ENCODE measurements at places on chromosomes 12 and 14.

GRCh38 chr14:73264080-73264884, 27.0 kb downstream of the PAPLN start:
- no peak for DNase-seq

DNA sequence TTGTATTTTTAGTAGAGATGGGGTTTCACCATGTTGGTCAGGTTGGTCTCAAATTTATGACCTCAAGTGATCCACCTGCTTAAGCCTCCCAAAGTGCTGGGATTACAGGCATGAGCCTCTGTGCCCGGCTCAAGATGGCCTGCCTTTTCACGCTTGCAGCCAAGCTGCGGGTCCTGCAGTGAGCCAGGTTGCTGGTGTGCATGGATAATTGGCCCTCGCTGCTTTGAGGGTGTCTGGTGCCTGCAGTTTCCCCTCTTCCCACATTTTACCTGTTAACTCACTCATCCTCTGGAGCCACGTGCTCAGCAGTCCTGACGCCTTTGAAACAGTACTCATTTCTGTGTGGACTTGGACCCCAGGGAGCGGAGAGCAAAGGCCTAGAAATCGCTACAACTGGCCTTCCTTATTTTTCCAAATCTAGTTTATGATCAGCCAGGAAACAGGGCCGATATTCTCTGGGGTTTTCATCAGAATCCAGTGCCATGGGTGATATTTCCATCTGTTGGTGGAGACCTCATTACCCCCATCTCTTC, 42.2 kb downstream of the TPCN1 start:
- no peak for DNase-seq

DNA sequence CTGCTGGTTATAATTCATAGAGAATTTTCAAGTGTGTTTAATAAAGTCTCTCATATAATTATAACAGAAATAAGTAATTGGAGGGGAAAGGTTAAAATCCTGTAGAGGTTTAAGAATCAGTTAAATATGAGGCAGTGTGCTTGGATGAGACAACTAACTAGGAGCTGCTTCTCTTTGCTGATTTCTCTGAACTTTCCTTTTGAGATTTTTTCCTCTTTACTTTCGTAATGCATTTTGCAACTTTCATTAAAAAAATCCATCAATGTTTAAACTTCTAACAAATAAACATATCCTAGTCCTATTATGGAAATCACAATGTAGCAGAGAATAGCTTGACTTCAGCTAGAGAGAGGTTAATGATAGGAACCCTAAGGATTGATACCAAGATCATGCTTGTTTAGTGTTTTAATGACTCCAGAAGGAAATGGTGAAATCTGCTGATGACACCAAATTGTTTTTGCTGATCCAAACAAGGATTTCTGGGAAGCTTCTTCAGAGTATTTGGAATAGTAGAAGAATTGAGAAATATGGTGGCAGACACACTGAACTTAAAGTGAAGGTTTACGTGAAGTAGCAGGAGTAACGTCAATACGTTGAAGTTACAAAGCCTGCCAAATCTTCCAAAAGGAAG, 122.6 kb downstream of the RAD51B start:
- DNase-seq, result no peak

DNA sequence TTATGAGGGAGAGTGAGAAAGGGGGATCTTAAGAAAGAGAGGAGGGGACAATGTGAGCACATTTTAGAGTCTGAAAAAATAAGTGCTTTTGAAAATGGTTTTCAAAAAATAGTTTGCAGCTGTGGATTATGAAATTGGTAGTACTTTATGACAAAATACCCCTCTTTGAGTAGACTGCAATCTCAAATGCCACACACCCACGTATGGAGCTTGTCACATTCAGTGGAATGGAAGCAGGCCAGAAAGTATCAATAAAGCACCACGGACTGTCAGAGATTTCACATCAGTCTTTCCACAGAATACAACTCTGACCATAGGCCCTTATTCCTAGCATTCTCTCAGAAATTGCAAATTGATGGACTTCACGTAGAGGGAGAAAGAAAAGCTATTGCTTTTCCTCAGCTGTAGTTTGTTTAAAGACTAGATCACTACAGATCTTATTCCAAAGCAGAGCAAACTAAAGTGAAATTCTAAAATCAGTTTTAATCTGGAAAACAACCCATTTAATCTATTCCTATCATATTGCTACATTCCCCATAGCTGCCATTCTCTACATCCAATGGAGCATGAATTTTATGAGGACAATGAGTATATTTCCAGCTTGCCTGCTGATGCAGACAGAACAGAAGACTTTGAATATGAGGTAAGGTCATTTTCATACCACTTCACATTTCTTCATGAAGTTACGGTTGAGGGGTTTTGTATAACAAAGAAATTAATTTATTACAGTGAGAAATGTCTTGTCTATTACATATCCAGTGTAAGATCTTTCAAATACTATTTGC, 321.3 kb downstream of the PDZRN4 start:
- DNase-seq, result no peak

- DNase-seq, result no peak
Measured at GRCh38 chr14:100866666-100867630, 36.6 kb downstream of the RTL1 start.

DNA sequence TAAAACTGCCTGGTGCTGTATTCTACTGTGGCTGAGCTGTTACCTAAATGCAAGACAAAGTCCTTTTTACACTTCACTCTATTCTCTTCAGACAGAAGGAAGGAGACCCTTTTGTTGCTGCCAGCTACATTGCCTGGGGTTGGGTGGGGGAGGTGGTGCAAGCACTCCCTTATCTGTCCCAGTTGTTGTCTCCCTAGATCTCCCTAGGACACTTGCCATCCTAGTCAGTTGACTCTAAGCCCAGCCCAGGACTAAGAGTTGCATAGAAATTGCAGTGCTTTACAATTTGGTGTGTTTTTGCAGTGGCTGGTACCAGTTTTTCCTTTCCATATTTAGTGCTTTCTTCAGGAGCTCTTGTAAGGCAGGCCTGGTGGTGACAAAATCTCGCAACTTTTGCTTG, 35.1 kb downstream of the SCYL2 start:
- DNase-seq, result no peak

DNA sequence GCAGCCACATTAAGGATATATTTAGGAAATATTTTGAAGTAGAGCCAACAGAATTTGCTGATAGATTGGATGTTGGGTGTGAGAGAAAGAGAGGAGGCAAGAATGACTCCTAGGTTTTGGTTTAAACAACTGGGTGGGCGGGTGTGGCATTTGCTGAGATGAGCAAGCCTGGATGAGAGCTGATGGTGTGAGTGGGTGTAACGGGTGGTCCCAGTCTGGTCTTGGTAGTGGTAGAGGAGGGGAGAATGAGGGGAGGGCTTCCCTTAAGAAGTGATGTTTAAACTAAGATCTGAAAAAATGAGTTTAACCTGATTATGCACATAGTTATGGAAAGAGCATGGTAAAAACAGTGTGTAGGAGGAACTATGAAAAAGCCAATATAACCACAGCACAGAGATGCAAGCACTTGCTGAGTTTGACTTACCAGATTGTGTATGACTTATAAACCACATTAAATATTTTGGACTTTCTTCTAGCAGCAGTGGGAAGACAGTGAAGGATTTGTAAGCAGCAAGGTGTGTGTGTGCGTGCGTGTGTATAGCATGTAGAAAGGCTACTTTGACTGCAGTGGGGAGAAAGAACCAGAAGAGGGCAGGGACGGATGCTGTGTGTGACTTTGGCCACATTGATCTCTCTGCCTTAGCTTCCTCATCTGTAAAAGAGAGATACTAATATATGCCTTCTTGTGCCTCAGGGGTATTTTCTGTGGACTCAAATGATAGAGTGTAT, 139.7 kb downstream of the PRIMA1 start:
- DNase-seq, result no peak

GRCh38 chr12:121443911-121444841, 44.3 kb downstream of the RNF34 start:
- DNase-seq, result no peak

- DNase-seq, result no peak
Measured at GRCh38 chr12:101539148-101539547, 55.6 kb upstream of the MYBPC1 start.

GRCh38 chr12:34601689-34602088, 579.4 kb downstream of the ALG10 start:
- no peak for DNase-seq

- peak; percentile 36 for DNase-seq
Measured at GRCh38 chr14:34331728-34332623, 130.1 kb downstream of the SPTSSA start.

DNA sequence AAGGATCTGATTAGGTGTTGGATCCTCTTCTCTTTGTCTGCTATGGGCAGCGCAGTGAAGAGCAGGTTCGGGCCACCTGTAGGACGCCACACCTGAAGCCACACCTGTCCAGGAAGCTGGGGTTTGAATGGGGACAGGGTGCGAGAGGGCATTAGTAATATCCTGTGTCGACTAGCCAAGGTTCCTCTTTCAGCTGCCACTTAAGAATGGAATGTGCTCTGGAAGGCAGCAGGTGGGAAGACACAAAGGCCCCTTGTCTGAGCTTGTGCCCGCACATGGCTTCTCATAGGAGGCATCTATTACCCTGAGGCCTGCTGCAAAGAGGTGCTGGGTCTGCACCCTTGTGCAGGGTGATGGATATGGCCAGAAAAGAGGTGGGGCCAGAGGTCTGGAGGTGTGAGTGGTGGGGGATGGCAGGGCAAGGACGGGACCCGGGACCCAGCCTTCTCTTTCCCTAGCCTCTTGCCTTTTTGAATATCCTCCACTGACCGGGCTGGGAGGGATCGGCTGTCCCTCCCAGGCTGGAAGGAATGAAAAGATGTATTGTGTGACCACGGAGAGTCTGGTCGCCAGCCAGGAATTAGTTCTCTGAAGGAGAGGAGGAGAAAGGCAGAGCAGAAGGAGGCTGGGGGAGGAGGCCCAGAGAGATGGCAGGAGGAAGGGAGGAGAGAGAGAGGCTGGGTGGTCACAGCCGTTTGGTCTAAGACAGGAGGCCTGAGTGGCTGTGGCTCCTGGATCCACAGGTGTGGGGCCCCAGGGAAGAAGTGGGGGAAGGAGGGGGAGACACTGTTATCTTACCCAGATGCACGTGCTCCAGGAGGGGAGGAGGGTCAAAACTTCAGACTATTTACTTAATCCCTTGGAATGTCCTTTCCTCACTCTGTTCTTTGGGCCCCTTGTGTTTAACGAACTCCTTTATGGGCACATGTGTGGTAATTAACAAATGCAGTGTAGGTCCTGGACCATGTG, 101.5 kb downstream of the SMOC1 start:
- DNase-seq, result no peak

GRCh38 chr14:31194095-31194494, 13.5 kb downstream of the HECTD1 start:
- no peak for DNase-seq

GRCh38 chr14:65790172-65790815, 377.8 kb downstream of the FUT8 start:
- no peak for DNase-seq

GRCh38 chr12:42730291-42730690, 140.7 kb upstream of the PRICKLE1 start:
- DNase-seq, result no peak

DNA sequence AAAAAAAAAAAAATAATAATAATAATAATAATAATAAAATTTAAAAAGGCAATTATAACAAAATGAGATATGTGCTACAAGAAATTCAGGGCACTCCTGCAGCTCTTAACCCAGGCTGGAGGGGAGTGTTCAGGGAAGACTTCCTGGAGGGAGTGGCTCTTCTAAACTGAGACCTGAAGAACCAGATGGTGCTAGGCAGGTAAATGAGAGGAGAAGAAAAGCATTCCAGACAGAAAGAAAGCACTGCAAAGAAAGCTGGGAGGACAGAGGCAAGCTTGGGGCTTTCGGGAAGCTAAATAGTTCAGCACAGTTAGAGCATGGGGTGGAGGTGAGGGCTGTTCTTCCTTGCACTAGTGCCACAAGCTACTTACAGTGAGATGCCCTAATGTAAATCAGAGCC, 9.9 kb upstream of the SRSF9 start:
- no peak for DNase-seq

GRCh38 chr12:116146386-116146785, 131.1 kb downstream of the MED13L start:
- no peak for DNase-seq

DNA sequence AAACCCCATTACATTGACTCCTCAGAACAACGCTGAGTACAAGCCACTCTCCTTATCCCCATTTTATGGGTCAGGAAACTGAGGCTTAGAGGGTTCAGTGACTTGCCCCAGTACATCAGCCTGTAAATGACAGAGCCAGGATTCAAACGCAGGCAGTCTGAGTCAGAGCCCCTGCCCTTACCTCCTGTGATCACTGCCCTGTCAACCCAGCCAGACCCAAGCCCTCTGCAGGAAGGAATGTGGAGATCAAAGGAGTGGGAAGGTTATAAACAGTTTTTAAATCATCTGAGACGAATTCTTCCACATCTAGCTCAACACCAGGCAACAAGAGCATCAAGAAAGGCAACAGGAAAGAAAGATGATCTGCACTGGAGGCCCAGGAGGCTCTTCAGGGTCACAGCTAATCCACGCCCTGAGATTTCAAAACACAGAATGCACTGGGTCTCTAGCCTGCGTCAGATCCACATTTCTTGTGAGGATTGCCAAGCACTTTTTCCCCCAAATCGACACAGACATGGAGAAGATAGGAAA, 38.5 kb downstream of the SPTB start:
- no peak for DNase-seq
